ENCODE measurements at places on chromosomes 6 and 20.

DNA sequence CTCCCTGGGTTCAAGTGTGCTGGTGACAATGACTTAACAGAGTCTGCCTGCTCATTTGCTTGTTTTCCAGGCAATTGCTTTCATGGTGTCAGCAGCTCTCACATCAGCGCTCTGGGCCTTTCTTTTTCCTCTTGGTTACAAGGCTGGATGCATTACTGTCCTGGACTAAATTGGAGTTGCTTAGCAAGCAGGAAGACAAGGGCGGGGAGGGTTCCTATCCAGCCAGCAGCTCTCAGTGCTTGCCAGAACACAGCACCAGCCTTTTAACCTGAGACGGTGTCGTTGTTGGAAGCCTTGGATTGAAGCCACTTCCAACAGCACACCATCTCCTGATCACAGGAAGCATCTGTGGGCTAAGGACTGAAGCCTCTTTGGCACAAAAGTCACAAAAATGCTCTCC, 606.9 kb downstream of the CDH26 start:
- DNase-seq, result no peak

DNA sequence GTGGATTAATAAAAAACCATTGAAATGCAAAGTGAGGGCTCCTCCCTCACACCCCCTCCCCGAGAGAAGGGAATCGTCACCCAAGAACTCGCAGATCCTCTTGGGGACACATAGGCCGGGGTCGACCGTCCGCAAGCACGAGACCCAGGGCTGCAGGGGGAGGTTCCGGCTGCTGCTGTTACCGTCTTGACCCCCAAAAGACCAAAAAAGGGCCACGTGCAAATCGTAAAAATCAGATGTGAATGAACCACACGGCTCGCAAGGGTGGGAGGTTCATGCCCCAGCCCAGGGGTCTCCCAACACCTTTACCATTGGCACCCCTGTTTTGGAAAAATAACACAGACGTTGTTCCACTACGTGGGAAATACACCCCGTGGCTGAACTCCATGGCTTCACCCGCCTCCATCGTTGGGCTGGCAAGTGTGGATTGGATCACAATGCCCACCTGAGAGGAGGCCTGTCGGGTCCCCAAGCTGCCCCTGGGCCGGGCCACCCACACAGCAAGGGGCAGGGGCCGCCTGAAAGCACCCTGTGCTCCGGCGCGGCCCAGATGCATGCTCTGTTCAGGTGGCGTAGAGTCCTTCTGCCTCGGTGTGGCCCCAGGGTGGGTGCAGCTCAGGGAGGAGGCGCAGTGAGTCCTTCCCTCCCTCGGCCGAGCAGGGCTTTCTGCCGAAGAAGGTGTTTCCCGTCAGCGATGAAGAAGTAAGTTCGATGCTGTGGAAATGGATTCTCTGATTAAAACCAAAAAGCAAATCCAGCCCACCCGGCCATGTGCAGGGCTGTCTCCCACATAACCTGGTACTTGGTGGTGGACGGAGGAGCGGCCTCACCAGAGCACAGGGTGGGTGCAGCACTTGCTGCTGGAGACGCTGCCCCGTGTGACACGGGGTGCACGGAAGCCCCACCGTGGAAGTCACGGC, 85.0 kb downstream of the YTHDF1 start:
- no peak for DNase-seq

DNA sequence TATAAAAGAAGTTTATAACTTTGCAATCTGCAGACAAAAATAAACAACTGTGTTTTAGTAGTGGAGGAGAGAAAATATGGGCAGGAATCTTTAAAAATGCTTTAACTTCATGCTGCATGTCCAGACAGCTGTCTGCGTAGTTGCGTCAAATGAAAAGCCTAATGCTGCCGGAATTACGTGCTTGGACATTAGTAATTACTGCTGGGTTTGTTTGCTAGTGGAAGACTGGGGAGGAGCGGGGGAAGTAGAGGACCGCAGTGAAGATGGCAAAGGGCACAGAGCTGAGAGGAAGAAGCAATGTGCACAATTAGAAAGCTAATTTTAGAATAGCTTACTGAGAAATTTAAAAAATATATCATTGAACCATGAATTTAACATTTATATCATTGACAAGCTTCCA, 2.4 kb downstream of the SNAP25 start:
- DNase-seq, result no peak

DNA sequence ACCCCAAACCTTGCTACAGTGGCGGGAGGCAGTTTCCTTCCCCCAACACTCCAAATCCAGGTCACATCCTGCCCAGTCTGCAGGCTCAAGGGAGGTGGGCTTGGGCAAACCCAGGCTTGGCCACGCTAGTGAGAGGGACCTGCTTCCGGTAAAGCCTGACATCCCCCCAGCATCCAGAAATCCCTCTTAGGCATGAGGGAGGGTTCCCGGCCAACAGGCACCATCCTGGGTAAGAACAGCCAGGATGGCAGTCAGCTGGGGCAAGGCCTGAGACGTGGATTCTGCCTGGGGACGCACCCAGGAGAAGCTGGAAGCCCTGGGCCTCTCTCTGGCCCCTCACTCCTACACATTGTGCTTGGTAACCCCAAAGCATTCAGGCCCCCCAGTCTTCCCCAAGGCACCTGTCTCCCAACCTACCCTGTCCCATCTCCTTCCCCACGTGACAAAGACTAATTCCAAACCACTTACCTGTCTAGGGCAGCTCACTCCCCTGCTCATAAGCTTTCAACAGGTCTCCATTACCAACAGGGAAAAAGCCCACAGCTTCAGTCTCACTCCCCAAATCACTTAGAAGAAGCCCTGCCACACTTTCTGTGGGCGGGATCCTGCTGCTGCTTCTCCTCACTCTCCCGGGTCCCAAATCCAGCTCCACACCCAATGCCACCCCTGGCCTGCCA, 2.1 kb downstream of the C20orf144 start:
- no peak for DNase-seq

GRCh38 chr6:127118298-127119101, at the start of gene RSPO3:
Gene RSPO3, plus strand, starts transcription at chr6:127118671. Its CDS starts 522 bp downstream, at chr6:127119193.
- peak; percentile 64 for DNase-seq

- DNase-seq, result peak; percentile 6
Measured at GRCh38 chr6:6649824-6650349, 61.4 kb downstream of the LY86 start.

DNA sequence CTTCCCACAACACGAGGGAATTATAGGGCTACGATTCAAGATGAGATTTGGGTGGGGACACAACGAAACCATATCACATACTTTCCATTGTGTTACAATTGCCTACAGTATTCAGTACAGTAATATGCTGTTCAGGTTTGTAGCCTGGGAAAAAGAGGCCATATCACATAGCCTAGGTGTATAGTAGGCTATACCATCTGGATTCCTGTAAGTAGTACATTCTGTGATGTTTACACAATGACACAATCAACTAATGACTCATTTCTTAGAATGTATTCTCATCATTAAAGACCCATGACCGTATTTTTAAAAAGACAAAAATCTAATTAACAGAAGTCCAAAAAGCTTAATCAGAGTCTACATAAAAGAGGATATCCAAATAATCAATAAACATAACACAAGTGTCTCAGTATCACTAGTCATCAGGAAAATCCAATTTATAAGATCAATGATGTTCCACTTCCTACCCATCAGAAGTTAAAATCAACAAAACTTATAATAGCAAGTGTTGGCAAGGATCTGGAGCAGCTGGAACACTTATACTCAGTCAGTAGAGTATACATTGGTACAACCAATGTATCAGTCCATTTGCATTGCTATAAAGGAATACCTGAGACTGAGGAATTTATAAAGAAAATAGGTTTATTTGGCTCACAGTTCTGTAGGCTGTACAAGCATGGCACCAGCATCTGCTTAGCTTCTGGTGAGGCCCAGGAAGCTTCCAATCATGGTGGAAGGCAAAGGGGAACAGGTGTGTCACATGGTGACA, 215.9 kb downstream of the CLVS2 start:
- DNase-seq, result no peak

DNA sequence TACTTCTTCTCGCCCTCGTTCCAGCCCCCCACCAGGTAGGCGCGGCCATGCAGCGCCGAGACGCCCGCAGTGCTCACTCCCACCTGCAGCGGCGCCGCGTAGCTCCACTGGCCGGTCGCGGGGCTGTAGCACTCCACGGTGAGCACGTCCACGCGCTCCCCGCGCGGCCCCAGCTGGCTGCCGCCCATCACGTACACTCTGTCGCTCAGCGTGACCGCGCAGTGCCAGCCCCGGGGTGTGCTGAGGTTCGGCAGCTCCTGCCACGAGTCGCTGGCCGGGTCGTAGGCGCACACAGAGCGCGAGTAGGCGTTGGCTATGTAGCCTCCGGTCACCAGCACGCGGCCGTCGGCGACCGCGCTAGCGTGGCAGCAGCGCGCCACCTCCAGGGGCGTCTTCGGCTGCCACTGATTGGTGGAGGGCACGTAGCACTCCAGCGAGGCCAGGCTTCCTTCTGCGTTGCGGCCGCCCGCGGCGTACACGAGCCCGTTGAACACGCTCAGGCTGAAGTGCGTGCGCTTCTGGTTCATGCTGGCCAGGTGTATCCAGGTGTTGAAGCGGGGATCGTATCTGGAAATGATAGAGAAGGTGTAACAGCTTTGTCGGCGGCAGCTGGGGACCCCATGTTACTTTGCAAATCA, 13.7 kb downstream of the KLHL31 start:
- peak; percentile 79 for DNase-seq

Measured in NCI-H524 (cell line).